ENCODE measurements at places on chromosomes 2 and 18.

DNA sequence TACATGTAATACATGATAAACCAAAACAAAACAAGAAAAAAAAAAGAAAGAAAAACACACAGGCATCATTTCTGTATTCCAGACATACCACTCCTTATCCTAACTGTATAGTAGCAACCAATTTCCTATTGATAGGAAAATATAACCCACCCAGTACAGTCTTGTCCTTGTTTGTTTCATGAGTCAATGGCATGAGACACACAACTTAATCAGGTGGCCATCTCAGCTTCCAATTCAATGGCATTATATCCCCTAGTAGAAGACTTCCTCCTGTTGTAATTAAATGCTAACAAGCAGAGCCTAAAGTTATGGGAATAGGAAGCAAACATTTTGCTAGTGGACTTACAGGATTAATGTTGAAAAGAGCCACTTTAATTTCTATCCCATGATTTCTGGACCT, 121.0 kb upstream of the NOL4 start:
- no peak for ATAC-seq

- no peak for ATAC-seq
Observed at GRCh38 chr2:240685771-240686371, 3.2 kb upstream of the AQP12B start.

DNA sequence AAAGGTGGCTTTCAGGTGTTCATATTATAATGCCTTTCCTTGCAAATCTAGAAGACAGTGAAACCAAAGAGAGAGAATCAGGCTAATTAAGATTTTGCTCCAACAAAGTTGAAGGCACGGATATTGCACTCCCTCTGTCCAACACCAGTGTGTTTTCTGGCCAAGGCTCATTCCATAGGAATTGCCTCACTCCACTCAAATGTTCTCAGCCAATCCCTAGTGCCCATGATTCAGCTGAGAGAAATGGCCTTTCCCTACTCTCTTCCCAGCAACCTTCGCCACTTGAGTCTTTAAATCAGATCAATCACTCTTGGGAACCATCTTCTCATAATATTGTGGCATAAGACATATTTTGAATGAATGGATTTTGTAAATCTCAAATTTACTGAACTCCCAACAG, 768.2 kb upstream of the ACVR2A start:
- peak; percentile 55 for ATAC-seq

- no peak for ATAC-seq
Observed at GRCh38 chr2:147850838-147851237, 6.0 kb downstream of the ACVR2A start.

DNA sequence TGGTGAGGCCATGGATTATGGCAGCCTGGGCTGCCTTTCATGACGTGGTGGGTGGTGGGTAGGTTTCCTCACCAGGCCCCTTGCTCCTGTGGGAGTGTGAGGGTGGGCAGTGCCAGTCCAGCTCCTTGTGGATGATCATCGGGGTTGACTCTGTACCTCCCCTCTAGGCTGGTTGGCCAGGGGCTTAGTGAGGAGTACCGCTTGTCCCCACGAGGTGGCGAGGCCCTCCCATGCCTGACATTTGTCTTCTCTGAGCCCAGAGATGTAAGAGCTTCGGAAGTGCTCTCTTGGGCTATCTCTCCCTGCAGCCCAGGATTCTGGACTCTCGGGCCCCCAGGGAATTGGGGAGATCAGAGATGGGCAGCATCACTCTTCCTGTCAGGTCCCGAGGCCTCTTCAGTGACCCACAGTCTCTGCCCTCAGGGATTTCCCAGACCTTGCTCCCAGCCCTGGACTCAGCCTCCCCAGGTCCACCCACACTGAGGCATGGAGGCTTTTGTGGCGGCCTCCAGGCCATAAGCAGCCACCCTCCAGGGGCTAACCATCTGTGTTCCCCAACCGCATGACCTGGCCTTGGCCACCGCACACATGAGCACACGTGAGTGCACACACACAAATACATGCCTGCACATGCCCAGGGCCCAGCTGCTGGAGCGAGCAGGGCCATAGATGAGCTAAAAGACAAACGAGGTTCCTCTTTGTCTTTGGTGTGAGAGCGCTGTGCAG, 6.5 kb downstream of the SPR start:
- peak; percentile 92 for ATAC-seq

Measured in SK-N-SH treated with all-trans-retinoic acid at 6 μM for 48 hours (cell line).